GM23248 (cell line): ENCODE measurements at places on chromosomes 6 and 20. TPM values are rescaled to one million over a fixed set of nuclear protein-coding genes. Genes with fewer than 3 reads are reported as not detected.

Gene THBS2
- 124 and 137 TPM in 2 replicates for total RNA-seq

Gene NRSN1
- total RNA-seq: not detected in 2 replicates

Gene IER3
- total RNA-seq: 148 and 156 TPM in 2 replicates

Gene LHFPL5
- total RNA-seq: not detected in 2 replicates
